Urinary bladder (tissue), 4 donors: ENCODE measurements at places on chromosomes 5 and 9. TPM values are rescaled to one million over a fixed set of nuclear protein-coding genes. Genes with fewer than 3 reads are reported as not detected.

The PCDHGA8 gene
- polyA plus RNA-seq: 0.25 TPM

GRCh38 chr9:18473652-18474279 lies at the start of gene ADAMTSL1:
Gene ADAMTSL1, plus strand, starts transcription at chr9:18474153. Its CDS starts 80 bp downstream, at chr9:18474233.
- peak; percentile 46 for DNase-seq

The SLC34A3 gene
- 0.05 TPM for polyA plus RNA-seq

The RPL37 gene
- 2,876 TPM for polyA plus RNA-seq

DNA sequence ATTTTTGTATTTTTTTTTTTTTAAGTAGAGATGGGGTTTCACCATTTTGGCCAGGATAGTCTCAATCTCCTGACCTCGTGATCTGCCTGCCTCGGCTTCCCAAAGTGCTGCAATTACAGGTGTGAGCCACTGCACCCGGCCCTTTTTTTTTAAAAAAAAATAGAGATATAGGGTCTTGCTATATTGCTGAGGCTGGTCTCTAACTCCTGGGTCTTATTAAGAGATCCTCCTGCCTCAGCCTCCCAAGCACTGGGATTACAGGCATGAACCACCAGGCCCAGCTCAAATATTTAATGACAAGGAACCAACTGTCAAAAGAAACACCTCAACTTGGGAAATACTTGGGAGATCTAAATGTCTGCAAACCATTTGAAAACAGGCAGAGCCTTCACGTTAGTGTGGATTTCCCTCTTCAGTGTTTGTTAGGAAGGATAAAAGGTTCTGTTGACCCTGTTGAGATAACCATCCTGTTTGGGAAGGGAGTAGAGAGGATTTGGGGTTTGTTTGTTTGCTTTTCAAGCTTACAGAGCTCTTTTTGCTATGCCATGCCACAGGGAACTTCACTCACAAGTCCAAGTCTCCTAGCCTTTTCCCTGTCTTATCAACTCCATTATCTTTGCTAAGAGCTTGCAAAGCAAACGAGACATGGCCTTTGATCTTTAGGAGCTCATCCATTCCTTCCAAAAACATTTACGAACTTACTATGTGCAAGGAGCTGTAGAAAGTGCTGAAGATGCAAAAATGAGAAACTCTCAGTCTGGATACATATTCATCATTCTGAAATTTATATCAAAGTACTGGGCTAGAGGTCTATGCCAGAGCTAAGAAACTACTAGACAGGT lies 7.5 kb downstream of the FAXDC2 start:
- no peak for DNase-seq
